Sigmoid colon (tissue), 7 donors: ENCODE measurements at places on chromosomes 5 and 9. TPM values are rescaled to one million over a fixed set of nuclear protein-coding genes. Genes with fewer than 3 reads are reported as not detected.

DNA sequence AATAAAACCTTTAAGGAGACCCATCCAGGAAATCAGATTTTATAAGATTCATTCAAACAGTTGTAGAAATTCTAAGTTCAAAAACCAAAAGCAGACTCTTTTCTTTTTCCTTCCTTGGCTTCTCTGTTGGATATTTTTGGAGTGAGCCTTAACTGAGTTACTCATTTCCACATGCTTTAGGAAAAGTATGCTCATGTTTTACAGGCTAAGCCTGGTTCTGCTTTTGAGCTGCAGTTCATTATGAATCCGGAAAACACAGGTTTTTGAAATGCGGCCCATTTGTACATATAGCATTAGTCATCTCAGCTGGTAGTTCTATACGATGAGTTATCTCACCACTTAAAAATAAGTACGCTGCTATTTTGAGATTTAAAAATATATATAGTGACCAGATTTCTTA is 156.6 kb upstream of the DMRT1 start:
- H3K36me3 ChIP-seq = no peaks in the 10 kb centered on the region
- no peak for DNase-seq
- H3K27ac ChIP-seq = peak overlapping the region; percentile 86
- H3K4me1 ChIP-seq = no peaks in the 10 kb centered on the region

- DNase-seq = no peak
- H3K27ac ChIP-seq = no peak overlapping the region
- H3K27me3 ChIP-seq = no peaks in the 10 kb centered on the region
- no peaks in the 10 kb centered on the region for H3K4me1 ChIP-seq
These were observed 122.7 kb upstream of the APC start for GRCh38 chr5:112614986-112615385.

DNA sequence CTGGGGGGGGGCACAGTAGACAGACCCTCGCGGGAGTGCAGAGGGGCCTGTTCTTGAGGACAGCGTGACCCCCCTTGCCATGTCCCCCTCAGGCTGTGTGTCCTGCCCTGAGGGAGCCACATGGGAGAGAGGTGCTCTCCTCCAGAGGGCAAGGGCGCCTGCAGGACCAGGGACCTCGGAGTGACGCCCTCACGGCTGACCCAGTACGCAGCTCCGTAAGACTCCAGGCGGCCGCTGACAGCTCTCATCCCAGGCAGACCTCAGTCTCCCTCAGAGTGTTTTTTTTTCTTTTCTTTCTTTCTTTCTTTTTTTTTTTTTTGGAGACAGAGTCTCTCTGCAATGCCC is 27.3 kb downstream of the EXD3 start:
- H3K27me3 ChIP-seq = no peaks in the 10 kb centered on the region
- DNase-seq = no peak
- no peak overlapping the region for H3K4me3 ChIP-seq
- H3K27ac ChIP-seq = no peak overlapping the region
- H3K36me3 ChIP-seq = peaks cover 28% of the 10 kb centered on the region
- no peaks in the 10 kb centered on the region for H3K4me1 ChIP-seq

DNA sequence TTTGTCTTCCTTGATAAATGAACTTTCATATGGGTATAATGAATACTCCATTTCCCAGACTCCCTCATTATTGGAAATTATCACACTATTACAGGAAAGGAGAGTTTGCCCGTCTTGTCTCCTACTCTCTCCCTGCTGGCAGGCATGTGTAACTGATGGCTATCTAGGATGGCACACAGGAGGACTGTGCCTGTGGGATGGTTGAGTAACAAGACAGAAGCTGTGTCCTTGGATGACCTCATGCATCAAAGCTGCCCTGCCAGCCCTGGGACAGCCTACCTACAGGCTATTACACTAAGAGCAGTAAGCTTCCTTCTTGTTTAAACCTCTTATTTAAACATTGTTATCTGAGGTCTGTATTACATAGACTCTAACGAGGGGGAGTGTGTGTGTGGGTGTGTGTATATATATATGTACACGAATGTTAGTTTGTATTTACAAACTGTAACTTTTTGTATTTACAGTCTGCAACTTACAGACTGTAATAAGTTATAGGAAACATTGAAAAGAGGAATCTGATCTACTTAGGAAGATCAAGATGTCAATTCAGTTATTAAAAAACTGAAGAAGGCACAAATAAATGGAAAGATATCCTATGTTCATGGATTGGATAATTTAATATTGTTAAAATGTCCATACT is 247.6 kb upstream of the ACO1 start:
- no peak overlapping the region for H3K27ac ChIP-seq
- no peak overlapping the region for H3K4me3 ChIP-seq
- no peaks in the 10 kb centered on the region for H3K4me1 ChIP-seq
- H3K27me3 ChIP-seq = no peaks in the 10 kb centered on the region

GRCh38 chr5:573206-573605 is 38.9 kb upstream of the CEP72 start:
- no peaks in the 10 kb centered on the region for H3K36me3 ChIP-seq
- no peak overlapping the region for H3K4me3 ChIP-seq
- peak; percentile 14 for DNase-seq
- H3K27me3 ChIP-seq = peaks cover 8% of the 10 kb centered on the region

DNA sequence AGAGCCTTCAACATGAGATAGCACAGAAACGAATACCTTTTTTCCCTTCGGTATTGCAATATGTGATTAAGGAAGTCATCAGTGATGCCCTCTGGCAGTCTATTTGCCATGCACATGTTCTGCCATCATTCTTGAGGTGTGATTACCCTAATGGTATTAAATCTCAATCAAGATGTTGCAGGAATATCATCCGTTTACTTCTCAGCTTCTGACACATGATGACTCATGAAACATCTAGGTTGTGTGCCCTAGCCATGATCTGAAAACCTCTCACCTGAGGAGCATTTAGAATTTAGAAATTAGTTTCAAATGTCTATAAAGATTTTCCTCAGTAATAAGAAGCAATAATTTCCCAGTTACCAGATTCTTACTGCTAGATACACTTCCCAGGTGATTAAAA is 209.1 kb downstream of the ADGRV1 start:
- no peaks in the 10 kb centered on the region for H3K36me3 ChIP-seq
- no peaks in the 10 kb centered on the region for H3K4me1 ChIP-seq
- no peak overlapping the region for H3K4me3 ChIP-seq
- no peaks in the 10 kb centered on the region for H3K27me3 ChIP-seq
- no peak overlapping the region for H3K27ac ChIP-seq

DNA sequence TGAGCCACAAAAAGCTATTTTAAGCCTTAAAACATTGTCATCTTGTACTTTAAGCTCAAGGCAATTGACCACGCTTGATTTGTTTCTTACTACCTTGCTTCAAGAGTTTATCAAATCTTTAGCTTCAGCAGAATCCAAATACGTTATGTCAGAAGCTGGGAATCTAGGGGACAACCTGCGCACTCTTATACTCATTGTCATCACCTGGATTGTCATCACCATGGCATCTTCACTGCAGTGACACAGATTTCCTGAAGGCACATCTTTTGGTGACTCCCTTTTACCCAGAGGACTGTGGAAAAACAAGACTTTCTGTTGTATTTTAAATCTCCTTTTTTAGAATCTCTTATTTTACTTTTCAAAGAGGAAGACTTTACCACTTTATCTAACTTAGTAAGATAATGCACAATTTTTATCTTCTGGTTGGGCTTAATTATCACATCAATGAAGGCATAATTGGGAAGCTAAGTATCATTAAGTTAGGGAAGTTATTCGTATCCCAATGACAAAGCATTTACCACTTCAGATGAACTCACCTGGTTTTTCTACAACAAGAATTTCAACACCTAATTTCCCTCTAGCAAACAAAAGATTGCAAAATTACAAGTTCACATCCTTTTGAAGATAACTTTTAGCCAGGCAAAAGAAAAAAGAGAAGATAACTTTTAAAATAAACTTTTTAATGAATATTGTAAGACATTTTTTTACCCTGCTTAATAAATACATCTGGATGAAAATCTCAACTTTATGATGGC is 162.0 kb downstream of the DOCK2 start:
- H3K27ac ChIP-seq = no peak overlapping the region
- no peaks in the 10 kb centered on the region for H3K4me1 ChIP-seq
- H3K27me3 ChIP-seq = no peaks in the 10 kb centered on the region
- H3K36me3 ChIP-seq = no peaks in the 10 kb centered on the region
- no peak for DNase-seq

DNA sequence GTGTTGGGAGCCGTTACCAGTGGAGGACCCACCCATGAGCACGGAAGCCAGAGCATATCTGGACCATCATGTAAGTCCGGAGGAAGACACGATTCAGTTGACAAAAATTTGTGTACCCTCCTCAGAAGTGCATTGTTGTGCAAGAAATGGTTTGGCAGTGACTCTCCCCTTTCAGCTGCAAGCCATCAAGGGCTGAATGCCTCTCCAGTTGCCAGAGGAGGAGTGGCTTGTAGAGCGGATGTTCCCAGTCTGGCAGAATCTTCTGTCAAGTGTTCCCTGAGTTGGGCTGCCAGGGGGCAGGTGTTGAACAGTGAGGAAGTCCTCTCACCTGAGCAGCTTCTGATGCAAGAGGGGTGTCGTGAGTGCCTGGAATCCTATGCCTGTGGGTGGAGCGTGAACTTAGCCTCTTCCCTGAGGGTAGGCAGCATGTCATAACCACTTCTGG is 27.6 kb upstream of the CDKN2AIPNL start:
- peak overlapping the region; percentile 84 for H3K27ac ChIP-seq
- H3K36me3 ChIP-seq = no peaks in the 10 kb centered on the region
- H3K4me1 ChIP-seq = peaks cover 39% of the 10 kb centered on the region
- peak; percentile 94 for DNase-seq
- H3K4me3 ChIP-seq = no peak overlapping the region

- H3K27me3 ChIP-seq = peaks cover 4% of the 10 kb centered on the region
- no peaks in the 10 kb centered on the region for H3K36me3 ChIP-seq
- H3K27ac ChIP-seq = no peak overlapping the region
- no peak for DNase-seq
- H3K4me1 ChIP-seq = no peaks in the 10 kb centered on the region
These were observed 39.8 kb upstream of the FLT4 start for GRCh38 chr5:180689071-180689694.

GRCh38 chr5:178285399-178286225 is 53.0 kb upstream of the PHYKPL start:
- no peaks in the 10 kb centered on the region for H3K36me3 ChIP-seq
- H3K4me3 ChIP-seq = no peak overlapping the region
- peaks cover 2% of the 10 kb centered on the region for H3K27me3 ChIP-seq
- peak; percentile 46 for DNase-seq
- no peaks in the 10 kb centered on the region for H3K4me1 ChIP-seq
- no peak overlapping the region for H3K27ac ChIP-seq

DNA sequence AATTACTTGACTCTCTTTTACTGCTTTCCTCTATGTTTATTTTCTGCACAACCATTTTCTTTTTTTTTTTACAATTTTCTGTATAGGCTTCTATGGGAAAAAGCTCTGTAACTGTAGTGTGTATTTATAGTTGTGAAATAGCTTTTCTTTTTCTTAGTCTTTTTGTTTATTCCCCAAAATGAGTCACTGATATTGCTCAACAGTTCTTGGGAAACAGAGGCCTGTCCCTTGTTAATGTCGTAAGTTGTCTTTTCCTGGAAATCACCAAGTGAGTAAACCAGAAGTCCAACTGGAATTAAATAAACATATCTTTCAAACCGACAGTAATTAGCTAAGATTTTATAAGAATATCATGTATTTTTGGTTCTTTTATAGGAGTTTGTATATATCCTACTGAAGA is 325.1 kb upstream of the PRR16 start:
- H3K4me1 ChIP-seq = no peaks in the 10 kb centered on the region
- no peaks in the 10 kb centered on the region for H3K36me3 ChIP-seq
- no peak overlapping the region for H3K4me3 ChIP-seq
- H3K27ac ChIP-seq = peak overlapping the region; percentile 55

GRCh38 chr9:134991808-134992754 is 74.4 kb upstream of the FCN1 start:
- H3K4me1 ChIP-seq = no peaks in the 10 kb centered on the region
- peak; percentile 29 for DNase-seq
- peak overlapping the region; percentile 14 for H3K27ac ChIP-seq
- peaks cover 13% of the 10 kb centered on the region for H3K27me3 ChIP-seq

DNA sequence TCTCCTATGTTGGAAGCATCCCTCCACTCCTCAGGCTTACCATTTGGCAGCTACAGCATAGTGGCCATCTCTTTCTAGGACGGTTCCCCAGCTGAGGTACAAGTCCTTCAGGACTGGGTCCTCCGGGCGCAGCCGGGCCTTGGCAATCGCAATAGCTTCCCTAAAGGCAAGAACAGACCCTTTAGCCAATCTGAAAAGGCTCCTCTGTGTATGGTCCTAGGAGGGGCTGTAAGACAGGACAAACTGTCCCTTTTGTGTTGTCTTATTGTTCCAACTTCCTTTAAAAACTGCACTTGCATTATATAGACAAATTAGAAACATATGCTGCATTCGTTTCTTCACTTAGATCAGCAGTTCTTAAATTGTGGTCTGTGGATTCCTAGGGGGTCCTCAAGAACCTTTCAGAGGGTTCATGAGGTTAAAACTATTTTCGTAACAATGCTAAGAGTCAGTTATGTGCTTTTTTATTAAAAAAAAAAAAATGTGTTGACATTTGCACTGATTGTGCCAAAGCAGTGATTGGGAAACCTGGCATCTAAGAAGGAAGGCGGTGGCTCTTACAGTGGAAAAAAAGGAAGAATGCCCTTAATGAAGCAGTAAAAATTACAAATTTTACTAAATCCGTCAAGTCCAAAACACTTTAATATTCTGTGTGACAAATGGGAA is 38.7 kb downstream of the GEMIN5 start:
- no peak for DNase-seq
- H3K4me1 ChIP-seq = no peaks in the 10 kb centered on the region
- H3K27me3 ChIP-seq = no peaks in the 10 kb centered on the region
- H3K27ac ChIP-seq = no peak overlapping the region
- no peak overlapping the region for H3K4me3 ChIP-seq
- peaks cover 100% of the 10 kb centered on the region for H3K36me3 ChIP-seq

- DNase-seq = no peak
- H3K27ac ChIP-seq = no peak overlapping the region
- H3K27me3 ChIP-seq = no peaks in the 10 kb centered on the region
- H3K4me1 ChIP-seq = no peaks in the 10 kb centered on the region
These were observed 269.4 kb upstream of the PTGER4 start for GRCh38 chr5:40410231-40410861.

DNA sequence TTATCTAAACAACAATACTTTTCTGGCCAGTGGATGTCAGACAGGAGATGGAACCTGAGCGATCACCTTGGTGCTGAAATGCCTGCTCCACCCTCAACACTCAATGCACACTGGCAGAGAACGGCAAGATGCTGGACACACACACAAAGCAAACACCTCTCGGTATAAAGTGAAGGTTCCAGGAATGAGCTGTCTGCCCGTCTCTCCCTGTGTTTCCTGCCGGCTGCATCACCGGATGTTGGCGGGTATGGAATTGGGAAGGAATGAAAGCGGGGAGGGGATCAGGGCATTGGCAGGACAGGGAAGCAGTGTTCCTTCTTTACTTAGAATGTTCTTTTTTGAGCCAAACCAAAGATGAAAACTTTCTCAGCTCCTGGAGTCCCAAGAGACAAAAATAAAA is 59.2 kb downstream of the MED10 start:
- no peaks in the 10 kb centered on the region for H3K36me3 ChIP-seq
- no peaks in the 10 kb centered on the region for H3K4me1 ChIP-seq
- no peaks in the 10 kb centered on the region for H3K27me3 ChIP-seq
- no peak overlapping the region for H3K4me3 ChIP-seq
- DNase-seq = no peak
- H3K27ac ChIP-seq = no peak overlapping the region

Gene KCTD16
- 0.16 TPM for total RNA-seq

Gene NUTM2F
- not detected for total RNA-seq

Gene UNC5A
- not detected for total RNA-seq
